ENCODE measurements at places on chromosomes 12 and 14.

DNA sequence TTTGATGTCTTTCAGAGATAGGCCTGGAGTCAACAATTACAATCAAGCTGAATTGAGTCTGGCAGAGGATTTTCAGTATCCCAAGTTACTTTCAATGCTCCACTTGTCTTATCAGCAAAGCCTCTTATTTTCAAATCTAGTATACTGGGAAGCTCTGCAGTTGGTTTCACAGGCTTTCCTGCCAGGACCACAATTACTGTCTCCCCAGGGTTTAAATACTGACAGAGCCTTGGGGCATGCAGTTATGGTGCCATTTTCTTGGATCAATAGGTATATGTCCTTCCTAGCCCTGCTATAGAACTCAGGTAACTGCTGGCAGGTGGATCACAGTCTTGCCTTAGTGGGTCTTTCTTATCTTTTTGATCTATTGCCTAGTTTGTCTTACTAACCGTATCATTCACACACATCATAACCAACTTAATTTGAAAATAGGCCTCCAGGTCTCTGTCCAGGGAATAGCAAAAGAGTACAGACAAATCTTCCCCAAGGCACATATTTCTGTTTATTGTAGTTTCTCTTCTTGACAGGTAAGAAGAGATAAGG lies 22.4 kb upstream of the RNU6-8 start:
- no peak for DNase-seq

DNA sequence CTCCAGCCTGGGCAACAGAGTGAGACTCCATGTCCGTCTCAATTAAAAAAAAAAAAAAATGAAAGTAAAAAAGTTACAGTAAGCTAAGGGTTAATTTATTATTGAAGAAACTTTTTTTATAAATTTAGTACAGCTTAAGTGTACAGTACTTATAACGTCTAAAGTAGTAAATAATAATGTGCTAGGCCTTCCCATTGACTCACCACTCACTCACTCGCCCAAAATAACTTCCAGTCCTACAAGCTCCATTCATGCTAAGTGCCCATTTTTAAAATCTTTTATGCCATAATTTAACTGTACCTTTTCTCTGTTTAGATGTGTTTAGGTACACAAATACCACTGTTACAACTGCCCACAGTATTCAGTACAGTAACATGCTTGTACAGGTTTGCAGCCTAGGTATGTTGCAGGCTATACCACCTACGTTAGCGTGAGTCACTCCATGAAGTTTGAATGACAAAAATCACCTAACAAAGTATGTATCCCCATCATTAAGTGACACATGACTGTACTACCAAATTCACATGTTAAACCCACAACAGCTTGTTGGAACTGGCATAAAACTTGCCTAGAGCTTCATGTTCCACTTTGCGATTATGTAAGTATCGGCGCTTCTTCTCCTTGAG lies 10.7 kb downstream of the KANSL2 start:
- DNase-seq = no peak

DNA sequence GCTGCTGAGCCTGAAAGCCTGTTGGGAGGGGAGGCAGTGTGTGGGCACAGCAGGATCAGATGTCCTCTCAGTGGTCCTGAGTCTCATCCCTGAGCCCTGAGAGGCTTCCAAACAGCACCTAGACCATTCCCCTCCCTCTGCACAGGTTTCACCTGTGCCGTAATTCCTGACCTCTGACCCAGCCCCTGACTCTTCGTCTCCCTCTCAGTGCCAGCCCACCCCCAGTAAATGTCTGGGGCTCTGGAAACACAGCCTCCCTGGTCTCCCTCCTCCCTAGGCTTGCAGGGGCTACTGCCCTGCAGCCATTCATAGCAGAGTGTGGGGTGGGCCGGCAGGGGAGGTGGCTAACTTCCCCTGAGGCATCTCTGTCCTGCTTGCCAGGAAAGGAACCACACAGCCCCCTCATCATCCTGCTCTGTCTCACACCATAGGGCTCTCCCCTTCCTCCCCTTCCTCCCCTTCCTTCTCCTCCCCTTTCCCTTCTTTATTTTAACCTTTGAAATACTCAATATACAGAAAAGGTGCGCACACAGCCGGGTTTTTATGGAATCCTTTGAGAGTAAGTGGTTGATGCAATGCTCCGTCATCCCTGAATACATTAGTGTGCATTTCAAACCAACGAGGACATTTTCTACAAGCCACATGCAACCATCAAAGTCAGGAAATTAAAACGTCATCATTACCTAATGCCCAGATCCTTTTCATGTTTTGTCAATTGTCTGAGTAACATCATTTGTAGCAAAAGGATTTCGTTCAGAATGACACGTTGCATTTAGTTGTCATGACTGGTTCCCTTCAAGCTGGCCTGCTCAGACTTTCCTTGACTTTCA lies 67.0 kb downstream of the PRMT8 start:
- DNase-seq = no peak

GRCh38 chr14:67643713-67644112 lies 24.0 kb downstream of the ARG2 start:
- no peak for DNase-seq

- no peak for DNase-seq
Measured at GRCh38 chr14:101905614-101906013, 58.8 kb upstream of the DYNC1H1 start.

DNA sequence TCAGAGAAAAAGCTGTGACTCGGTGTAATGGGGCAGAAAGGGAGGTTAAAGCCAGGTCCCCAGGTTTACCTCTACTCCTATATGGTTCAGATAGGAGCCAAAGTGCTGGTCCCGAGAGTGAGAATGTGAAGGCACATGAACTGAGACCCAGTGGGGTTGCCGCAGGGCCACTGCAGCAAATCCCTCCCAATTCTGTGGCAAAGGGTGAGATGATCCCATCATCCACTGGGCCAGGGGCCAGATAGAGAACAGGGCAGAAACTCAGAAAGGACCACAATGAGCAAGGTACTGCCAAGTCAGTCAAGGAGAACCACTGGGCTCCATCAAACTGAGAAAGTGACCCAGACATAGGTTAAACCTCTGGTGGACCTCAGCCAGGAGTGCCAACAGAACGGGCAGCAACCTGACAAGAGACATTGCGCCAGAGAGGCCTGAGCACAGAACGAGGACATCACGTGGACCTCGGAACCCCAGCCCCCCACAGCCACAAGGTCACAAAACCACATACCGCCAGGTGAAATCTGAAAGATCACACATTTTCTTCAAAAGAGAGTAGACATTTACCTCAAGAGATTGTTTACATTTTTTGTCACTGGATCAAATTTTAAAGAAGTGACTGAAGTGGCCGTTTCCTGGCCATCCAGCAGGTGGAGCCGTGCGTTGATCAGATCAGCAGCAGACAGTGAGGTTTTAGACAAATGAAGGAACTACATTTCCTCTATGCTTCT lies 20.5 kb upstream of the ITPR2 start:
- peak; percentile 68 for DNase-seq

GRCh38 chr12:131830914-131831571 lies 2.9 kb downstream of the MMP17 start:
- peak; percentile 48 for DNase-seq

GRCh38 chr12:123229051-123229450 lies 3.9 kb downstream of the MPHOSPH9 start:
- no peak for DNase-seq

GRCh38 chr12:95763809-95764253 lies 26.7 kb downstream of the NTN4 start:
- no peak for DNase-seq

- no peak for DNase-seq
Measured at GRCh38 chr14:100037353-100037752, 27.9 kb upstream of the EVL start.

GRCh38 chr12:56469007-56469930 lies 891 bp downstream of the SPRYD4 start:
- no peak for DNase-seq

DNA sequence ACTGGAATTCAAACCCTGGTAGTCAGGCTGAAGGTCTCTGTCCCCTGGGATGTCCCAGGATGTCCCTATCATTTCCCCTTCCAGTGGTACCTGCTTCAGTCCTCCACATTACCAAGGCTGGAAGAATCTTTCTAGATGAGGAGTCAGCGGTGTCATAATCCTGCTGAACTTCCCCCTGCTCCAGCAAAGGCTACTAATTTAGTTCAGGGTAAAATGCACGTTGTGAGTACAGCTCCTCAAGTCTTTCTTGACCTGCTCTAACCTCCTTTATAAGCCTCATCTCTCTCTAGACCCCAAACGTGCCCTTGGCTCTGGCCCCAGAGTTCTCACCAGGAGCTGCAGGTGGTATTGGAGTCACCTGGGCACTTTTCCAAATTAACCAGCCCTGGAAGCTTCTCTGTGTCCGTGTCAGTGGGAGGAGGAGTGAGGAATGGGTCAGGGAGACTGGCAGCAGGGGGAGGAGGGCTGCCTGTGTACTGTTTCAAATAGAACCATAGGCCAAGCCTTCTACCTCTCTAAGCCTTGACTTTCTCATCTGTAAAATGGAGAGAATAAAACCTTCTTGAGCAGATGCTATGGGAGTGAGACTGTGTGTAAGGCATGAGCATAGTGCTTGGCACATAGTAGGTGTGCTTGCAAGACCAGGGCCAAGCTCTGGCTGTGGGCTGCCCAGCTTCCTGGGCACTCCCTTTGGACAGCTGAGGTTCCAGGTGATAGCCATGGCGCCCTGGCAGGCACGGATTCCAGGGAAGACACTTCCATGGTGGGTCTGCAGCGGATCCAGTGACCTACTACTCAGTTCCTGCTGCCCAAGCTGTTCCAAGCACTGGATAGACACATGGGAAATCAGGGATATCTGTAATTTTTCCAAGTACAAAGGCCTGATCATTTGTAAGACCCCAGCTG lies 24.5 kb downstream of the ASB2 start:
- DNase-seq = no peak

DNA sequence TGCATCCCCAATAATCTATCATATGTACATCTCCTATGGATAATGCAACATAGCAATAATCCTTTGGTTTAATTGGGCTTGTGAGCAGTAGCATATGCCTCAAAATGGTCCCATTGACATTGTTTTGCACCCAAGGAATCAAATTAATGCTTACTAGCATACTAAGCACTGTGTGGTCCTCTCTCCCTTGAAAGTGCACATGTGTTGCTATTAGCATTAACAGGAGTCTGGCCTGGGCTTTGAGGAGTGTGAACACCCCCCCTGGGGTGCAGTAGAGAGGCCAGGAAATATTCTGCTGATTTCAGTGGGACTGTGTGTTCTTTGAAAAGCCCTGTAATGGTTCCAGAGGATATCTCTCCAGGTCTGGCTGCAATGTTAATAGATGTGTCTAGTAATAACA lies 1148.4 kb downstream of the VRK1 start:
- no peak for DNase-seq

GRCh38 chr12:64390275-64390851 lies at the start of gene C12orf56:
C12orf56 (minus strand) TSS chr12:64390758; CDS start chr12:64390565, 193 bp downstream.
- DNase-seq = no peak

DNA sequence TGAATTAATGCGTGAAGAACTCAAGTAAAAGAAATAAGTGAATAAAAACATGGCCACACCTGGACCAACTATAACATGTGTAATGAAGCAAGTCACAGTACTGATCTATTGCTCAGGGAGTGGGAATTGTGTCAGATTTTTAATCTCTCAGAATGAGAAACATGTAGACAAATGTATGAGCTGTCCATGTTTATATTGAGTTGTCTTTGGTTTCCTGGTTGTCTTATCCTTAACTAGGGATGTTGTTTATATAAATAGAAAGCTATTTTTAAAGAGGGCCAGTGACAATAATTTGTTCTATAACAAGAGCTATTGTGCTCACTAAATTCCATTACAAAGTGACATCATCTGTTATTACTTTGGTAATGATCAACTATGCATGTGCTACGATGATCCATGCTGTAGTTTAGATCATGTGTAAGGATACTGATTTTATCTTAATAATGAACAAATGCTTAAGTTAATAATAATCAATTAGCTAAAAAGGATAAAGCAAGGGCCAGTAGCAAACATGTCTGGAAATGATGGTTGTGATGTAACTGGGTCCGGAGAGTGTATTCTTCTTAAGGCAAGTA lies 91.3 kb upstream of the RTL1 start:
- no peak for DNase-seq

Measured in activated CD4-positive, alpha-beta T cell treated with anti-CD3 and anti-CD28 coated beads, Interleukin-2, amount 50 U/mL, for 4 hours (primary cell).